ENCODE measurements at places on chromosomes 7 and 10. TPM values are rescaled to one million over a fixed set of nuclear protein-coding genes. Genes with fewer than 3 reads are reported as not detected.

- no peak for DNase-seq
These were observed 238.9 kb downstream of the FOXP2 start for GRCh38 chr7:114653364-114654088.

- no peak for DNase-seq
These were observed 113.7 kb upstream of the PDLIM1 start for GRCh38 chr10:95404462-95404858.

GRCh38 chr7:29285444-29285793 lies 90.8 kb downstream of the CHN2 start:
- no peak for DNase-seq

RADIL gene
- 1.3 TPM for total RNA-seq

NT5C3A gene
- 29.1 TPM for total RNA-seq

- DNase-seq, result no peak
These were observed 144.6 kb downstream of the DNAJB6 start for GRCh38 chr7:157481389-157481788.

MYO3A gene
- total RNA-seq, result not detected

GRCh38 chr7:2468227-2468626 lies 8.0 kb downstream of the GRIFIN start:
- DNase-seq, result no peak

GRCh38 chr7:25780904-25781303 lies 371.1 kb upstream of the NFE2L3 start:
- no peak for DNase-seq

DNA sequence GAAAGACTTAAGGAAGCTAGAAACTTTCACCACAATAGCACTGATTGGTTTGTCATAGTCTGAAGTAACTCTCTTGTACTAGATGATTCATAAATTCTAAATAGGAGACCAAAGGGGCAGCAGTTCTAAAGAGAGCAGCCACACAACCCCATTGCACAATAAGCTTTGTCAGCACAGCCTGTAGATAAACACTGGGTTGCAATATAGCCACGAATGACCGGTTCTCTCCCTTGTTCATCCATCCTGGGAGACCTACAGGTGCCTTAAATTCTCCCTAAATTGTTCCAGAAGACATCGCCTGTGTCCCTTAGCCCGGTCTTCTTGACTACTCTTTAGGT lies 167.0 kb downstream of the SNX13 start:
- DNase-seq, result no peak

PAX2 gene
- total RNA-seq, result 72.3 TPM

- no peak for DNase-seq
These were observed 203.5 kb upstream of the RNF32 start for GRCh38 chr7:156437021-156437614.

DGKI gene
- total RNA-seq, result not detected

- DNase-seq, result no peak
These were observed 25.6 kb upstream of the CRTAC1 start for GRCh38 chr10:98055841-98056516.

DNA sequence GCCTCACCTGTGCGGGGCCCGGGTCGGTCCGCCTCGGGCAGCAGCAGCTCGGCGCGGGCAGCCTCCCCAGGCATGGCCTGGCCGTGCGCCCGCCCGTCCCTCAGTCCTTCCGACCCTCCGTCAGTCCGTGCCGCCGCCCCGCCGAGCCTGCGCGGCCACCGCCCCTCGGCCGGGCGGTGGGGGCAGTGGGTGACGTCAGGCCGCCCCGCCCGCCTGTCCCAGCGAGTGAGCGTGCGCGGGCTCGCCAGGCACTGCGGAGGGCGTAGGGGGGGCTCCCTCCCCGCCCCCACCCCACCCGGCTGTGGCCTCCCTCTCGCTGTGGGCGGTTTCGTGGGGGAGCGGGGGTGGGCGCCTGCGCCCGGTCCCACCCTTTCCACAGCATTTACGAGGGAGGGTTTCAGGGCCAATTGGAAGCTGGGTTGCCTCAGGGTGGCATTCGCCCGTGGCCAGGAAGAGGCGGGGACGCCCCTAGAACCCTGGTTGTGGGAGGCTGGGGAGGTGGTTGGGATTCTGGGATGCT lies at the start of gene NACAD:
Gene NACAD (minus strand): TSS at position 149 of the 520 bp plus-strand sequence. CDS start 75 bp downstream, at position 74.
- DNase-seq, result no peak

NOC3L gene
- total RNA-seq, result 41.2 TPM

UNCX gene
- not detected for total RNA-seq

GRCh38 chr10:12349629-12350166 lies 351 bp downstream of the CAMK1D start:
- no peak for DNase-seq

- DNase-seq, result no peak
These were observed 24.2 kb downstream of the NCOA4 start for GRCh38 chr10:46006219-46006618.

MYO1G gene
- total RNA-seq, result 0.41 TPM

ANKMY2 gene
- 18.6 TPM for total RNA-seq

GRCh38 chr10:101000915-101001658 lies 1.5 kb downstream of the LZTS2 start:
- DNase-seq, result no peak

CABCOCO1 gene
- total RNA-seq, result 4.0 TPM

RBP3 gene
- total RNA-seq, result not detected

DNA sequence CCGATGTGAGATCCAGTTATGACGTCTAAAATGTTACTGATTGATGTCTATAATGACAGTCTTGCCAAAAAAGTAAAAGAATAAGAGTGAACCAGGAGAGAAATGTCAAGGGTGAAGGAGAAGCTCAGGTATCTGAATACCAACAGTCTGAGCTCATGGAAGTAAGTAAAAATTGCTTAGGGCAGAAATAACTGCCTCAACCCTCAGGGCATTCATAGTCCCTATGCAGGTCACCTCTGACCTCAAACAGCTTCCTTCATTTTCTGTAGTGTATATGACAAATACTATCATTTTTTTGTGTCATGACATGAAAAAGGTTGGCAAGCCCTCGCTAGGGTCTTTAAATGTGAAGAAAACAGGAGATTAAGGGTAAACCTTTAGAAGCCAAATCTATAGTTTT lies 41.0 kb upstream of the MRPS16 start:
- DNase-seq, result no peak

GRCh38 chr7:50151001-50151400 lies 58.0 kb upstream of the ZPBP start:
- no peak for DNase-seq

DNA sequence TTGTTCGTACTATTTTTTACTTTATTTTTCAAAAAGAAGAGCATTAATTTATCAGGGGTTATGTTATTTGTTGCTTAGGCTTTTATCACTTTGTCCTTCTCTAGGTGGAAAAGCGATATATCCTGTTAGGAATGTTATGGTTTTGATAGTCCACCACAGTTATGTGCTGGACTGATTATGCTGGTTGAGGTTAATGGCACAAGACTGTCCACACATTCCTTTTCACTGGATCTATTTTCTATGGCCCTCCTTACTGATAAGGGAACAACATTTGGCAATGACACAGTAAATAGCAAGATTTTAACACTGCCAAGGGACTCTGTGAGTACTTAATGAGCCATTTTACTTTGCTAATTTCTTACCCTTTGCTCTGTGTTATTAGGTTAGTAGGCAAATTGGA lies 1212.3 kb downstream of the NXPH1 start:
- DNase-seq, result no peak

- no peak for DNase-seq
These were observed 22.4 kb upstream of the IFIT1B start for GRCh38 chr10:89355394-89355931.

PLXDC2 gene
- 0.21 TPM for total RNA-seq

AMPH gene
- not detected for total RNA-seq

LRIT1 gene
- total RNA-seq, result not detected

GRCh38 chr7:28615091-28615490 lies 202.8 kb downstream of the CREB5 start:
- no peak for DNase-seq

ADRB1 gene
- 12.9 TPM for total RNA-seq

GRCh38 chr10:18542832-18543231 lies 108.6 kb downstream of the NSUN6 start:
- DNase-seq, result no peak

DNA sequence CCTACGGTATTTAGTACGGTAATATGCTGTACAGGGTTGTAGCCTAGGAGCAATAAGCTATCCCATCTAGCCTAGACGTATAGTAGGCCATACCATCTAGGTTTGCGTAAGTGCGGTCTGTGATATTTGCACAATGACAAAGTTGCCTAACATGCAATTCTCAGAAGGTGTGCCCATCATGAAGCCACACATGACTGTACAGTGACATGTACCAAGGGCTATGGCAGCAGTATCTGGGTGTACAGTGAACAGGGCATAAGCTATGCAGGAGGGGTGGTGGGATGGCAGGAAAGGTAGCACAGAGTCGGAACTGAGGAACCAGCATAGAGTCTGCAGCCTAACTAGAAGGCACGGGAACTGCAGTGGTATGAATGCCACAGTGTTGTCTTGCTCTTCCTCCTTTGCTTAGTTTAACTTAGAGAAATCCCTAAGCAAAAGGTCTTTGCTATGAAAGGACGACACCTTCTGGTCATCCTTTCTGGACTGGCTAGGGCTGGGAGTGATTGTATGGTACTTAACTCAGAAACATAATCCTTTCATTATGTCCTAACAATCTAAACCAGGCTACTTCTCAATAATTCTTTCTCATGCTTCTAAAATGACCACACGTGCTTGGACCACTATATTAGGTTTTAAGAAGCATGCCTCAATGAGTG lies 93.5 kb downstream of the DYNC1I1 start:
- DNase-seq, result peak; percentile 22

DNA sequence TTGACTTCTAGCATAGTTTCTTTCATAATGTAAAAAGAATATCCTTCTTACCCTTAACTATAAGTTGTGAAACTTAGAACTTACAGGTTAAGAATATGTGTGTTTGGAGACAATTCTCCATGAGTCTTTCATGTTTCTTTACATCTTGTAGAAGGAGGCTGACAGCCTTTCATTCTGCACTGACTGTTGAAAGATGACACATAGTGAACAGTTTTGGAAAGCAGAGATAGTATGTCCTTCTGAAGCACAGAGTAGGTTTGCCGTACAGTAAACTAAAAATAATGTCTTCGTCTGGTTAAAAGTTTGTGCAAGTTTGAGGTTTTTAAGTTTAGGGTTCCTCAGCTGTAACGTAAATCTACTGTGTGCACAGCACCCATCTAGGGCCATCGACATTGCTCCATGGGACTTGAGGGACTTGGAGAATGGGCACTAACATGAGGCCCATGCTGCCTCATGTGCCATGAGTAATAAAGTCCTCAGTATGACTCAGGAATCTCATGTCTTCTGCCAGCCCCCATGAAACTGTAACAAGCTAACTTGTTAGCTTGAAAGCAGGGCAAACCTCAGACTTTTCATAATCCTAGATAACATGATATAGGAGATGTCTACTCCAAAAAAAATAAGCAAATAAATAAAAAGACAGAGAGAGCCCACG lies 24.5 kb upstream of the ELAPOR2 start:
- no peak for DNase-seq

GRCh38 chr10:122710576-122710975 lies 10.9 kb upstream of the C10orf120 start:
- no peak for DNase-seq

GRCh38 chr7:155764438-155764793 lies 47.8 kb downstream of the SHH start:
- DNase-seq, result no peak

GRCh38 chr7:151706277-151707104 lies 170.4 kb downstream of the PRKAG2 start:
- DNase-seq, result no peak

TMEM243 gene
- 15.4 TPM for total RNA-seq

- DNase-seq, result no peak
These were observed 123.3 kb upstream of the LAMB4 start for GRCh38 chr7:108253275-108254044.

GRCh38 chr10:29608062-29608461 lies 26.7 kb downstream of the SVIL start:
- DNase-seq, result no peak

- no peak for DNase-seq
These were observed 19.1 kb downstream of the MAD1L1 start for GRCh38 chr7:2213551-2214215.

AUTS2 gene
- total RNA-seq, result 2.5 TPM

- DNase-seq, result no peak
These were observed 181.0 kb upstream of the TMEM106B start for GRCh38 chr7:12030116-12030515.

DLD gene
- total RNA-seq, result 88.8 TPM
